ENCODE measurements at places on chromosomes 6 and 20.

DNA sequence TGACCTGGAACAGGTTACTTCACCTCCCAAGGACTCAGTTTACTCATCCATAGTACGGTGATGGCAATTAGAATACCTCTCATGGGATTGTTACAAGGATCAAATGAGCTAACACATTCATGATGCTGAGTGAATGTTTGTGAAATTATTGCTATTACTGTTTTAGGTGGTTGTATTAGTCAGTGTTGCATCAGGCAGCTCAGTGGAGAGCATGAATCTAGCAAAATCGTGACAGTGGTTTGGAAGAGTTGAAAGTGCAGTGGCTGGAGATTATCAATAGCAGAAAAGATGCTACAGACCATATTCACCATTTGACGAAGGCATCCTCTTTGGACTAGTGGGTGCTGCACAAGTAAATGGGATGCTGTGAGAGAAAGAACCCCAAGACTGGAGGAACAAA, 50.4 kb upstream of the CTNNBL1 start:
- no peak for DNase-seq

DNA sequence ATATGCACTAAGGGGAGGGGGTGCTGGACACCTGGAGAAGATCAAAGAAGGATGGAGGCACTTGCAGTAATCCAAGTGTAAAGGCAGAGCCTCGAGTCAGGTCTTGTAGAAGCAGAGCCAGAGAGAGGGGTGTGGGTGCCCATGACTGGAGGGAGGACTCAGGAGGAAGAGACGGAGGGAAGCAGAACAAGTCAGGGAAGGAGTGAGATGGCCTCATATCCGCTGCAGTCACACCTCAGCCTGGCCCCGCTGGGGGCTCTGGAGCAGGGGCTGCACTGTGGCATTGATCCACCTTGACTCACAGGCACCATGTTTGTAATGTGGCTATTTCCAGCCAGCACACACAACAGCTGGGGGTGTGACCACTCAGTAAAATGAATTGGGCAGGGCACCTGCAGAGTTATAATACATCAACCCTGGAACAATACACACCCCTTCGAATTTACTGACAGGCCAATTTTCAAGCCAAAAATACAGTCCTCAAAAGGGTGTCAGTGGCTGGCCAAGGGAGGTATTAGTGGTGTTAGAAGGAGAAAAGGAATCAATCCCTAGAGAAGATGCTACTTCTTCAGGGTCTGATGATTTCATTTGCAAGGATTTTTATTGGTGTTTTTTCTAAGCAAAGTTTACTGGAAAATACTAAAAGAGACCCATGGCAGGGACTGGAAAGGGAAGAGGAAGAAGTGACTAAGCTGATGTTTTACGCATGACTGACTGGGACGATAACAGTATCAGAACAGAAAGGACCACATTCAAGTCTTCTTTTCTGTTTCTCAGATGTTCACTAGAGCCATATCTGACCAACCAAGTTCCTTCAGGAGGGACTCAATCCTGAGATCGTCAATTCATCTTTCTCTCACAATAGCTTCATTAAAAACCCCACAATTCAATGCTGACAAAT, 18.9 kb upstream of the NXT1 start:
- no peak for DNase-seq

- no peak for DNase-seq
Observed at GRCh38 chr20:57977569-57977968, 250.9 kb downstream of the ANKRD60 start.

GRCh38 chr6:4188801-4189200, 53.4 kb upstream of the ECI2 start:
- no peak for DNase-seq

DNA sequence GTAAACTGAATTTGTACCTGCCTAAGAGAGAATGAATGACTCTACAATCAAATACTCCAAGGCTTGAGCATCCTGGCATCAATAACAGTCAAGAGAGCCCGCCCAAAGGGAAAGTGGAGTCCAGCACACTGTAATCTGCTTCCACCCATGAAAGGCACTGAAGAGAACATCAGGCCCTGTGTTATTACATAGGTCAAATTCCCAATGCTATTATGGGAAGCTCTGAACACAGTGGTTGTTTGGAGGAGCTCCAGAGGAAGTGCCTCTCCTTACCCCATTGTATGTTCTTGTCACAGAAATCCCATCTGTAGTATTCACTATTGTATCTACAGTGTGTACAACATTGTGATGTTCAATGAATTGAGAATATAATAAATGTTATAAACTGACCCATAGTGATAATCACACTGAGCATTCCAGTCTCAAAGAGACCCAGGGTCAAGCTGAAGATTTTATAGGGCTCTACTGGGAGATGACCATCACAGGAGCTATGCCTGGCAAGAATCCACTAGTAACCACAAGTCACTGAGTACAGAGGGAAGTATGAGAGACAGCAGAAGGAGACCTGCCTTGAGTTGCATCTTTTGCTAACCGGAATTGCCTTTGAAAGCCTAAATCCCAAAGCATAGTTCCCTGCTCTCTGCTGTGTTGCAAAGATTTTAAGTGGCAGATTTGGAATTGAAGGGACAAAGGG, 446.7 kb downstream of the GJA1 start:
- no peak for DNase-seq

- peak; percentile 31 for DNase-seq
Observed at GRCh38 chr20:43323592-43323991, 133.9 kb upstream of the PTPRT start.
